ENCODE measurements at places on chromosomes 3 and 15.

DNA sequence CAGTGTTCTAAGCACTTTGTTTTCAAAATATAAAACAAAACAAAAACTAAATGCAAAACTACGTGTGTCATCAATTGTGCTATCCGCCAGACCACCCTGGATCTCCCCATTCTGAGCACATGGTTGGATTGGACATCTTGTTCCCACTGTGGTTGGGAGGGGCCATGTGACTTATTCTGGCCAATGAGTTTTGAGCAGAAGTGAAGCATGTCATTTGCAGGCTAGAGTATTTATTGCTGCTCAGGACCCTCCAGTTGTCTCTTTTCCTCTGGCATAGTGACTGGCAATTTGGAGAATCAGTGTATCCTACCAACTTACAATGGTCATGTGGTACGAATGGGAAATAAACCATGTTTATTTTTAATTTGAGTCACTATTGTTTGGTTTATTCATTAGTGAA, 70.2 kb upstream of the ST8SIA2 start:
- H3K4me3 ChIP-seq: no peak overlapping the region
- no peak for DNase-seq
- no peaks in the 10 kb centered on the region for H3K36me3 ChIP-seq
- H3K4me1 ChIP-seq: peaks cover 18% of the 10 kb centered on the region
- H3K27ac ChIP-seq: no peak overlapping the region

DNA sequence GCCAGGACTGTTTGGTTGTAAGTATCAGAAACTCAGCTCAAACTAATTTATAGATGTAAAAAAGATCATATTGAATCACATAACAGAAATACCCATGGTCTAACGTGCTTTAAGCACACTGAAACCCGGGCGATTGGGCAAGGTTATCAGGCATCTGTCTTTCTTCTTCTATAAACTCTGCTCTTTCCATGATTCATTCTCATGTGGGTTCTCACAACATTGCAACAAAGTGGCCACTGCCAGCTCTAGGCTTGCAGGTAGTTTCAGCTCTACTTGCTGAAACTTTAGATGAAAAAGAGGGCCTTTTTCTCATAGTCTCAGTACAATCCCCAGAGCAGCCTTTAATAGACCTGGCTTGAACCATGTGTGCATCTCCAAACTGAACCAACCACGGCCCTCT, 456.1 kb downstream of the MFSD1 start:
- H3K27me3 ChIP-seq: no peaks in the 10 kb centered on the region
- H3K4me3 ChIP-seq: no peak overlapping the region
- DNase-seq: no peak
- no peak overlapping the region for H3K27ac ChIP-seq

- no peaks in the 10 kb centered on the region for H3K27me3 ChIP-seq
- no peak overlapping the region for H3K4me3 ChIP-seq
- H3K27ac ChIP-seq: peak overlapping the region; percentile 96
- H3K36me3 ChIP-seq: peaks cover 25% of the 10 kb centered on the region
- DNase-seq: no peak
These were observed 10.0 kb downstream of the DUSP7 start for GRCh38 chr3:52046186-52046901.

- no peak overlapping the region for H3K27ac ChIP-seq
- no peaks in the 10 kb centered on the region for H3K36me3 ChIP-seq
- H3K27me3 ChIP-seq: no peaks in the 10 kb centered on the region
- H3K4me1 ChIP-seq: peaks cover 5% of the 10 kb centered on the region
These were observed 42.9 kb downstream of the MYO1E start for GRCh38 chr15:59329570-59330350.

DNA sequence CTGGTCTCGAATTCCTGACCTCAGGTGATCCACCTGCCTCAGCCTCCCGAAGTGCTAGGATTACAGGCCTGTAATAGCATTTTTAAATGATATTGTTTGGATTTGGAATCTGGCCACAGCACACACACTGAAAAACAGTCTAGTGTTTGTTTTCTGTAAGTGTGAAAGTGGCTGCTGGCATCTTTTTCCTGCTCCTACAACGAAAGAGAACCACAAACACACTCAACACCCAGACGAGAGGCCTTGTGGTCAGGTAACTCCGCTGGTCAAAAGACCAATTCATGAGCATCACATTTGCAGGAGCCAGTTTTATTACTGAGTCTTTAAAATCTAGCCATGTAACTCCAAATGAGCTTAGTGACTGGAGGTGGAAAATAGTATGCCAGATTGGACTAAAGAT, 50.2 kb downstream of the IMPG2 start:
- H3K36me3 ChIP-seq: no peaks in the 10 kb centered on the region
- no peaks in the 10 kb centered on the region for H3K4me1 ChIP-seq
- DNase-seq: no peak
- no peak overlapping the region for H3K27ac ChIP-seq
- no peak overlapping the region for H3K4me3 ChIP-seq
- no peaks in the 10 kb centered on the region for H3K27me3 ChIP-seq

- no peak overlapping the region for H3K4me3 ChIP-seq
- H3K27ac ChIP-seq: no peak overlapping the region
- H3K4me1 ChIP-seq: no peaks in the 10 kb centered on the region
- no peaks in the 10 kb centered on the region for H3K27me3 ChIP-seq
These were observed 66.8 kb downstream of the GBE1 start for GRCh38 chr3:81694662-81695061.

DNA sequence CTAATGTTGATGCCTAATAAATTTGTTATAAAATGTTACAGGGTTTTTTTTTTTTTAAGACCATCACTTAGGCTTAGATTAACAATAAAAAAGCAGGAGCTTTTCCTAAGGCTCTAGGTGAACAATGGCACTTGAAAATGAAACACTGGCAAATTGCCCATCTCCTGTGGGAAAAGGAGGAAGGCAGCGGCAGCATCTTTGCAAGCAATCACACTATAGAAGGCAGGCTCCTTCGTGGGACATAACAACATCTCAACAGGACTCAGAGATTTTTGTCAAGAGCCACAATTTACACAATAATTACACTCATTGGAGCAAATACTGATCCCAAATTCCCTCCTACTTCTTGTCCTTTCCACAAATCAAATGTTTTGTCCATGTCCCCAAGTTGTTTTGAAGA, 646.7 kb downstream of the ROBO2 start:
- DNase-seq: no peak
- no peak overlapping the region for H3K27ac ChIP-seq
- H3K4me1 ChIP-seq: no peaks in the 10 kb centered on the region
- H3K36me3 ChIP-seq: no peaks in the 10 kb centered on the region
- no peaks in the 10 kb centered on the region for H3K27me3 ChIP-seq

DNA sequence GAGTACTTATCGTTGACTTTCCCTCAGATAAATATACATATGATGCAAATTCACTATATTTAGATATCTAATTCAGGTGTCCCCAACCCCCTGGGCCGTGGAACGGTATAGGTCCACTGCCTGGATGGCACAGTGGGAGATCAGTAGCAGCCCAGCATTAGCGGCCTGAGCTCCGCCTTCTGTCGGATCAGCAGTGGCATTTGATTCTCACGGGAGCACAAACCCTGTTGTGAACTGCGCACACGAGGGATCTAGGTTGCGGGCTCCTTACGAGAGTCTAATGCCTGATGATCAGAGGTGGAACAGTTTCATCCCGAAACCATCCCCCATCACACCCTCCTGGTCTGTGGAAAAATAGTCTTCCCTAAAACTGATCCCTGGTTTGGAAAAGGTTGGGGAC, 6.9 kb downstream of the KNL1 start:
- no peak overlapping the region for H3K4me3 ChIP-seq
- no peaks in the 10 kb centered on the region for H3K36me3 ChIP-seq
- H3K4me1 ChIP-seq: no peaks in the 10 kb centered on the region
- no peak for DNase-seq
- H3K27me3 ChIP-seq: no peaks in the 10 kb centered on the region
- H3K27ac ChIP-seq: no peak overlapping the region

DNA sequence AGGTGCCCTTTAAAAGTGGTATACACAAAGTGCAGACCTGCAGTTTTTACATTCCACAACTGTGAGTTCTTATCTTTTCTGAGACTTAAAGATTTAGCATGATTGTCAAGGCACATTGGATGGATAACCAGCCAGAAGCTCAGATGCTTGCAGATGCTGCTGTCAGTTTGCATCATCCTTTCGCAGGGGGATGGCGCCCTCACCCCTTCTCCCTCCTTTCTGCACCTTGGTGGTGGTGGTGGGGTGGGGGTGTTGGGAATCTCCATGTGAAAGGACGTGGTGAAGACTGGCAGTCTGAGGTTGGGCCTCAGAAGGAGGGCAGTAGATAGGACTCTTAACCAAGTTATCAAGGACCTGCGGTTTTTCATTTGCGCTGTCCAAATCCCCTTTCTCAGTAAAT, 309.6 kb upstream of the SEMA6D start:
- no peaks in the 10 kb centered on the region for H3K36me3 ChIP-seq
- DNase-seq: no peak

- H3K36me3 ChIP-seq: no peaks in the 10 kb centered on the region
- H3K4me3 ChIP-seq: no peak overlapping the region
- no peaks in the 10 kb centered on the region for H3K4me1 ChIP-seq
These were observed 1046.6 kb upstream of the CFAP20DC start for GRCh38 chr3:60096403-60096802.

- H3K27me3 ChIP-seq: no peaks in the 10 kb centered on the region
- DNase-seq: no peak
- no peaks in the 10 kb centered on the region for H3K4me1 ChIP-seq
- no peaks in the 10 kb centered on the region for H3K36me3 ChIP-seq
These were observed 66.4 kb downstream of the ZMAT3 start for GRCh38 chr3:179005213-179005612.

- no peaks in the 10 kb centered on the region for H3K4me1 ChIP-seq
- H3K4me3 ChIP-seq: no peak overlapping the region
- DNase-seq: no peak
- no peaks in the 10 kb centered on the region for H3K36me3 ChIP-seq
- no peaks in the 10 kb centered on the region for H3K27me3 ChIP-seq
These were observed 59.2 kb downstream of the UACA start for GRCh38 chr15:70704166-70704565.

DNA sequence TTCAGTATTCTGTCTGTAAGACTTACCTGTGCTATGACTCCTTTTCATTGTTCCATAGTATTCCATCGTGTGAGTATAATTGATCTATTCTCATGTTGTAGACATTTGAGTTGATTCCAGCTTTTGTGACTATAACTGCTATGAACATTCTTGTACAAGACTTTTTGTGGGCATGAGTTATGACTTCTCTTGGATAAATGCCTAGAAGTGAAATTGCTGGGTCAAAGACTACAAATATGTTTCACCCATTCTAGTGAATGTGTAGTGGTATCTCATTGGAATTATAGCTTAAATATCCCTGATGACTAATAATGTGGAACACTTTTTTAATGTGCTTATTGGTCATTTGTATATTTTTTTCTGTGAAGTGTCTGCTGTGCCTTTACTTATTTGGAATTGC, 27.6 kb upstream of the NPHP3 start:
- no peak overlapping the region for H3K27ac ChIP-seq
- no peaks in the 10 kb centered on the region for H3K4me1 ChIP-seq
- no peak for DNase-seq

DNA sequence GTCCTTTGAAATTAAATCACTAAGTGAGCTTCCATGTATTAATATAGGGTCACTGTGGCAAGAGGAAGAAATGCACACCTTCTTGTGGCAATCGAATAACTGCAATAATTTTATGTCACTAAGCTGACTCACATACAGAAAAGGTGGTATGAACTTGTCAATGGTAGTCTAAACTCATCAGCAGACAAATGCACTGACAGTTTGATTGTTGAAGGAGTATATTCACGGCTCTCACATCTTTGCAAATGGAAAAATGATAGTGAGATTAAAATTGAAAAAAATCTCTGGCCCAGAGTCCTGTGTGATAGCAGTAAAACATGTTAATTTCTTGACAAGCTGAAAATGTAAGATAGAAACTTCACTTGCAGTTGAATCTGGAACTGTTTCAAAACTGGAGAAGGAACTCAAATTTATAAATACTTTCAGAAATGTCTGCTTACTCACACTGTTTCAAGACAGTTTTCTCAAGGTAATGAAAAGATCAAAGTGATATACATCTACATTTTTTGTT, 215.8 kb upstream of the CADM2 start:
- no peak for DNase-seq
- no peak overlapping the region for H3K4me3 ChIP-seq
- no peaks in the 10 kb centered on the region for H3K36me3 ChIP-seq
- no peaks in the 10 kb centered on the region for H3K4me1 ChIP-seq

DNA sequence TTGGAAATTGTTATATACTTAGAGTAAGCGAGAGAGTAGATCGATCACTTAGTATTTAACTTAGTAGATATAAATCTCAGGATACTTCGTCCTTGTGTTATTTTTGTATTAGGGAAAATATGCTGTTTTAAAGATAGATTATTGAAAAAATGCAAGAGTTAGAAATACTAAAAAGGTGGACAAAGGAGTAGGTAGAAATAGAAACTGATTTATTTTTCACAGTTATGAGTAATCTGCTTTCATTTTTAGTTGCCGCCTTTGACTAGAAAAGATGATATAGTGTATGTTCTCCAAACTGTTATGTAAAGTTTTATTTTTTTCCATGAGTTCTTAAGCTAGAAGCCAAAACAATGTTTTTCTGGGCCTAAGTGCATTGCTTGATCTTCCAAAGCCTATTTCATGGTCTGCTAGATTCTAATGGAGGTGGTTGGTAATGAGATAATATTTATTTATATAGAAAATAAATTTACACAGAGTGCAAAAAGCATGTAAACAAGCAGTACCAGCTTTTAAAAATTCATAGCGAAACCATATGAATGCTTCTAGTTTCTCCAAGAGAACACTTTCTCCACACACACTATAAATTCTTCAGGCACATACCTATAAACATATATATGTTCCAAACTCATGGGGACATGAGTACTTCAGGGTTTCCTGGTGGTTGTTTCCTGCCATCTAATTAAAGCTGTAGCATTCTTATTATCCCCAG, 61.1 kb downstream of the DIPK2A start:
- H3K4me1 ChIP-seq: peaks cover 9% of the 10 kb centered on the region
- no peak overlapping the region for H3K27ac ChIP-seq
- no peaks in the 10 kb centered on the region for H3K27me3 ChIP-seq

DNA sequence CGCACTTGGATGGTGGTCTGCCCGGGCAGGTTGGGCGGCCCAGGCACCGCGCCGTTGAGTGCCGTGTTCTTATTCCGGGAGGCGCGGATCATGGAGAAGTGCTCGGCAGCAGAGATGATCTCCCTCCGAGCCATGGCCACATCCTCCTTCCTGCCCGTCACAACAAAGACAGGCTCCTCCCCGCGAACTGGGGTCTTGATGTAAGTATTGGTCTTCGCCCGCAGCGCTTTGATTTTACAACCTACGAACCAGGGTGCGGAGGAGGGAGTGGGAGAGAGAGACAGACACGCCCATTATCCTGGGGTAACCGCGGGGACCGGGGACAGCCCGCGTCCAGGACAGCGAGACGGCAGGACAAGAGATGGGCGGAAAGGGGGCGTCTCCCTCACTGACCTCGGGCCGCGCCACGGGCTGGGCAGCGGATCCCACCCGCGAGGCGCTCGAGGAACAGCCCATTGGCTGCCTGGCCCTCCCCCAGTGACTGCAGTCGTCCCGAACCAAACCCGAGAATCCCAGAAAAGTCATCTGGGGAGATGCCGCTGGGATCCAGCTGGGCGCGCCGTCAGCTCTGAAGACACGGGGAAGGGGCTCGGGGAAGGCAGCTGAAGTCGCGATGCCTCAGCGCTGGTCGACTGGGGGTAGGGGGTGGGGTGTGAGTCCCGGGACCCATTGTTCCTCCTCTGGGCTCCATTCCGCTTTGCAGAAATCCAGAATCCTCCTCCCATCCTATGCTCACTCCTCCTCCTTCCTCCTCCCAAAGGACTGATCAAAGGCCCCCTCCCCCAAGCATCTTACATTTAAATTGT, 1.2 kb downstream of the MEX3B start:
- H3K4me3 ChIP-seq: peak overlapping the region; percentile 57
- no peaks in the 10 kb centered on the region for H3K36me3 ChIP-seq
- no peak overlapping the region for H3K27ac ChIP-seq
- DNase-seq: no peak
- peaks cover 13% of the 10 kb centered on the region for H3K4me1 ChIP-seq

GRCh38 chr15:61033940-61034677, 195.0 kb downstream of the RORA start:
- no peaks in the 10 kb centered on the region for H3K4me1 ChIP-seq
- H3K27ac ChIP-seq: peak overlapping the region; percentile 59
- H3K36me3 ChIP-seq: no peaks in the 10 kb centered on the region
- no peak overlapping the region for H3K4me3 ChIP-seq
- no peaks in the 10 kb centered on the region for H3K27me3 ChIP-seq

Data from esophagus squamous epithelium (tissue), 5 donors.